Mammary epithelial cell (primary cell): ENCODE measurements at places on chromosomes 4 and X.

DNA sequence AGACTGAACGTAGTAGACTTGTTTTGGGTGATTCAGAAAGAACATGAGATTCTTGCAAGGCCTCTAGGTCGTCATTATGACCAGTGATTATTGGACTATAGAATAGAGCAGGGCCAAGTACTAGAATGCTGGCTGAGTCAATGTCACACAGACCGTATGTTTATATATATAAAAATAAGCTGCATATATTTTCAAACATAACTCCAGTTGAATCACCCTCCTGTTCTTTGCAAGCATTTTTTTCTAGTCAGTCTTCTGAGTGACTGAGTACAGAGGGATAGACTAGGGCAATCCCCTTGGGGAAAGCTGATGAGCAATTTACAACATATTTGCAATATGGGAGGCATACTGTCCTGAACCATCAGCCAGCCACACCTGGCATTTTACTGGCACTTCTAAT, 48.4 kb upstream of the PRPS1 start:
- DNase-seq = peak; percentile 29

- no peak for DNase-seq
These were observed 597.5 kb downstream of the RPA4 start for GRCh38 chrX:97481228-97481627.

GRCh38 chrX:144295921-144296320, 412.1 kb downstream of the UBE2NL start:
- no peak for DNase-seq

DNA sequence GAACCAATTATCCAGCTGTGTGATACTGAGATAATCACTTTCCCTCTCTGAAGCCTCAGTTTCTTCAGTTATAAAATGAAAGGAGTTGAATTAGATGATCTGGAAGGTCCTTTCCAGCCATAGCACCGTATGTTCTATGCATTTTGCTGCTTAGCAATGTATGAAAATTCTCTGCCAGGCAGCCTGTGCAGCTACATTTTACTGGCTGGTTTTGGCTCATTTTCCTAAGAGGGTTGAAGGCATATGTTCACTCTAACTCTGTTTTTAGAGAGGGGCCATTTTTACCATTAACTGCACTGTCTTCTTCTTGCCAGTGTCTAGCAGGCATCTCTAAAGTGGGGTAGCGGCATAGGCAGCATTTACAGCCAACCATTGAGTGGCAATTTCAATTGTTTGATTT, 26.1 kb downstream of the TRPC5 start:
- no peak for DNase-seq

DNA sequence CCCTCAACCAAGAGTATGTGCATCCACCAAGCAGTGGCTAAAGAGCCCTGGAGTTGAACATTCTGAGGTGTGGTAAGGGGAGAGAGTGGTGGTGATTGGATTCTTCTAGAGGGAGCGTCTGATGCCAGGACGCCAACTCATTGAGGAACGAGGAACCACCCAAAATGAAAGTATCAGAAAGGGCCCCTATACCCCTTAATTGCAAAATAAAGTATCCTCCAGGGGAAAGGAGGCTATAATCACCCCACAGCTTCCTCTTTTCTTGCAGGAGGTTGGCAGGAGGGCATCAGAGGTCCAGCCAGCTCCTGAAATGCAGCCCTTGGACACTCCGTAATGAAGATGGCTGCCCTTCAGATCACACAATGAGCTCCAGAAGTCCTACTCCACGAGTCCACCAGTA, 5.3 kb upstream of the KIAA1210 start:
- no peak for DNase-seq

DNA sequence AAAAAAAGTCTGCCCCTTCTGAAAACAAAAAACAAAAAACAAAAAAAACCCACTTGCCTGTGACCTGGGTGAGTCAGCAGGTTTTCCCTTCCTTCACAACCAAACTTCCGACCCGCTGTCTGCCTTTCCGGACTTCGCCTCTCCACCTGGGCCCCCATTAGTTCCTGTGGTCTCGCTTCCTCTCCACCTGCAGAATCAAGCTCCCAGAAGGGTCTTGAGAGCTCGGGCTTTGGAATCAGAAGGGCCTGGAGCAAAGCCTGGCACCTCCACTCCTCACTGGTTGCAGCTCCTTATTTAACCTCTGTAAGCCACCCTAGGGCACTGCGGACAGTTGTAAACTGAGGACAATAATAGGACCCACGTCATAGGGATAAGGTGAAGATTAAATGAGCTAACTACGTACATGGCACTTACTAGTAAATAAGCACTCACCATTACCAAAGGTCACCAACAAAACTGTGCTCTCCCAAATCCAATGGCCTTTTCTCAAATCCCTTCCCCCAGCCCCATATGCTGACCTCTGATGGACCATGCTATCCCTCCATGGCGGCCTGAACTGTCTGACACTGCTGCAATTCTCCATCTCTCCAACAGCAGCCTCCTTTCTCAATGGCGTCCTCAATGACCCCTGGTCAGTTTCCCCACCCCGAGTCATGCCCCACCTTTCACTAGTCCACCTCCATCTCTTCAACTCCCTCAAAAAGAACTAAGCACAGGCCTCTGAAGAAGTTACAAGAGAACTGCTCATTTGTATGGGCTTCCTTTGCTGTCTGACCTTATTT, 64.2 kb downstream of the IRF2 start:
- DNase-seq = no peak

GRCh38 chr4:64158648-64159326, 250.5 kb downstream of the TECRL start:
- DNase-seq = peak; percentile 43
